ENCODE measurements at places on chromosomes 7 and 10.
A peak's percentile ranks its signal among the peaks of the same experiment; 100 is the strongest.

DNA sequence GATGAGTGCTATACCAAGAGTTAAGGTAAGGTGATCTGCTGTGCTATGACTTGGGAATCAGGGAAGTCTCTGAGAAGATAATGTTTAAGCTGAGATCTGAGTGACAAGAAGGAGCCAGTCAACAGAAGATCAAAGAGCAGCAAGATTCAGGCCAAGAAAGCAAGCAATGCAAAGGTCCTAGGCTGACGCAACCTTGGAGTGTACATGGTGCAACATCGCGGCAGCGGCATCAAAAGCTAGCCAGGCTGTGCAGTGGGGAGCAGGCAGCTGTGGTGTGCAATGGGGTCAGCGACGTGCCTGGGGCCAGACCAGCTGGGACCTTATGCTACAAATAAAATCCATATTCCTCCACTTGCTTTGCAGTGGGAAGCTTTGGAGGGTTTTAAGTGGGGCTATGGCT lies 324.1 kb downstream of the LRMDA start:
- no peak for DNase-seq

- no peak for DNase-seq
Measured at GRCh38 chr7:7821517-7821916, 103.1 kb upstream of the RPA3 start.

DNA sequence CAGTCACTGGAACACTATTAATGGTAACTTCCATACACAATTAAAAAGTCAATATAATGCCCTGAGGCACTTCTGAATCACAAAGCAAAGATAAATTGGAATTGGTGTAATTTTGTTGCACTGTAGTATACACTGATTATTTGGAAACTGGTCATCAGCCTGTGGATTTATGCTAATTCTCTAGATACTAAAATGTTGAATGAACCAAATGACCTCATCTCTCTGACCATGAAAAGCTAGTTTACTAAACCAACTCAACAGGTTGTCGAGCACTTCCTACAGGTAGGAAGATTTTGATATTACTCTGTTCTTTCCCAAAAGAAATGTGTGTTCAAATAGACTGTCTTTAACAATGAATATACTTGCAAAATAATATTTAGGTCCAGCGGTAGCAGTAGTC lies 5.3 kb downstream of the NRP1 start:
- no peak for DNase-seq

GRCh38 chr7:77822269-77822668 lies 23.7 kb downstream of the PHTF2 start:
- DNase-seq, result no peak

- no peak for DNase-seq
Measured at GRCh38 chr10:4028854-4029583, 244.0 kb upstream of the KLF6 start.

GRCh38 chr7:85030893-85031292 lies 156.0 kb downstream of the SEMA3D start:
- DNase-seq, result no peak

DNA sequence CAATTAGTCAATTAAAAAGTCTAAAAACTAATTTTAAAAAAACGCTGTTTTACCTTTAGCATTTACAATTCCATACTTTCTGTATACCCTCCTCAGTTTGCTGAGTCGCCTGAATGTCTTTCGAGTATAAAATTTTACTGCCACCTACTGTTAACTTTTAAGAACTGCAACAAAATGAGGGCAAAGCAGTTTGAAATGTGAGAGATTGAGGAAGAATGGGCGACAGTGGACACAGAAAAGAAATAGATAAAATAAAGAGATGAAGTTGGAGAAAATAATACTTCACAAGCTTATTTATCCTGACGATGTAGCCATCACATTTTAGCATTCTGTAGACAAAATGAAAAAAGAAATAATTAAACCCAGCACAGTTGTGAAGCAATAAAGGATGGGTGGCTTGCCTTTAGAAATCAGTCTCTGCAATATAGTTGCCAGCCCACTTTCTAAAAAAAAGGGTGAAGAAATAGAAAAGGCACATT lies 110.8 kb upstream of the PTN start:
- peak; percentile 1 for DNase-seq

GRCh38 chr7:37369906-37370305 lies 78.8 kb downstream of the ELMO1 start:
- no peak for DNase-seq
